ENCODE measurements at places on chromosomes 12 and 14.

DNA sequence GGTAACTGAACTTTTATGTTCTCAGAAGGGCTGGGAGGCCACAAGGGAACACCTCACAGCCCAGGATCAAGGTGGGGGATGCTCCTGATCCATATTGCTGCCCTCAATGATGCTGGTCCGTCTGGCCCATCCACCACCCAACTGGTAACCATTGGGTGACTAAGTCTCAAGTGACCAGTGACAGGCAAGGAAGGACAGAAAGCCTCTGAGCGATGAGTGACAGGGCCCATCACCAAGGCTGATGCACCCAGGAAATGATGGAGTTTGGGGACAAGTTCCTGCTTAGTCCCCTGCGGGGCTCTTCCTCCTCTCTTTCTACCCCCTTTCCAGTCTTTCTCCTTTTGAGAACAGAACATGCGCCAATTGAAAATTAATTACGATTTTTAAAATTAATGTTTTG lies 2.6 kb upstream of the MMP19 start:
- DNase-seq, result no peak

GRCh38 chr12:27009881-27010301 lies 4.3 kb downstream of the TM7SF3 start:
- no peak for DNase-seq

GRCh38 chr12:101570047-101570446 lies 24.7 kb upstream of the MYBPC1 start:
- DNase-seq, result no peak

- DNase-seq, result no peak
Observed at GRCh38 chr12:71124835-71125460, 32.9 kb downstream of the TSPAN8 start.

DNA sequence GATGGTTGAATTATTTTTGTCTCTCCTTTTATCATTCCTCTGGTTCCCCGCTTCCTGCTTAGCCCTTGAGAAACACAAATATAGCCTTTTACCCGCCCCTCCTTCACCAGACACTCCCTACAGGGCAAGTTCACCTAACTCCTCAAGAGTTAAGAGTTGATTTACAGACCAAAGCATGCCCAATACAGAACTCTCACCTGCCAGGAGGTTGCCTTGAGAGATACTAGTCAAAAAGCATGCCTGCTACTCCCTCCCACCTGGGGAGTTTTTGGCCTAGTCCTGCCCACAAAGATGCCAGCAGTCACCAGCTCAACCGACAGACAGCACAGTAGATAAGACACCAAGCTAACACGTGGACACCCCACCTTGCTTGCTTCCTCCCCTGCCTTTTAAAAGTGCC lies 11.2 kb downstream of the LGMN start:
- no peak for DNase-seq

GRCh38 chr12:52197371-52198231 lies 5.8 kb upstream of the KRT80 start:
- DNase-seq, result no peak

DNA sequence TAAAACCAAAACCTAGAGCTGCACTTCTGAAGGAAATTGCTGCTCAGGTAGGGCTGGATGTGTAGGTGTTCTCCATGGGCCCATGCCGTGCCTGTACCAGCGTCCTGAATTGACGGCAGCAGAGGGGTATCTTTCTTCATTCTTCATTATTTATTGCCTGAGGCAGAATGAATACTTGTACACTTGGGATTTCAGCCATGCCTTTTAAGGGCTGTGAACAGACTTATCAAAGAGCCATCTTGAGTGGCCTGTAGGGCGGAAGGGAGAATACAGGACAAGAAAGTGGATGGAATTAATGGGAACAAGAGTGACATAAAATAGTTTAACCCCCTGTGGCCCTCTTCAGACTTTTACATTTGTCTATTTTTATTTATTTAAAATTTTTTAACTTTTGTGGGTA lies 61.4 kb downstream of the RASSF3 start:
- DNase-seq, result no peak

GRCh38 chr14:99777951-99778350 lies 15.3 kb upstream of the EML1 start:
- no peak for DNase-seq

DNA sequence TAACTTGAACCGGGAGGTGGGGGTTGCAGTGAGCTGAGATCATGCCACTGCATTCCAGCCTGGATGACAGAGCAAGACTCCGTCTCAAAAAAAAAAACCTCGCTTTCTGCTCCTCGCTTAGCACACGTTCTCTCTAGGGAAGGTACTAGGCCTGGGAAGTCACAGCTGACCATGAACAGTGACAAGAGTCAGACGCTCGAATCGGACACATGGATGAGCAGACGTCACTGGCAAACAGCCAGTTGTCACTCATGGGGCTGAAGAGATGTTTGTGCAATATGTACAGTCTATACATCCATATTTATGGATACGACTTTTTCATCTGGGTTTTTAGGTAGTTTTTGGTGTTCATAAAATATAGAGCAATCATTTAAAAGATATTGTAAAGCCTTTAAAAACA lies 19.4 kb downstream of the TCHP start:
- DNase-seq, result no peak

DNA sequence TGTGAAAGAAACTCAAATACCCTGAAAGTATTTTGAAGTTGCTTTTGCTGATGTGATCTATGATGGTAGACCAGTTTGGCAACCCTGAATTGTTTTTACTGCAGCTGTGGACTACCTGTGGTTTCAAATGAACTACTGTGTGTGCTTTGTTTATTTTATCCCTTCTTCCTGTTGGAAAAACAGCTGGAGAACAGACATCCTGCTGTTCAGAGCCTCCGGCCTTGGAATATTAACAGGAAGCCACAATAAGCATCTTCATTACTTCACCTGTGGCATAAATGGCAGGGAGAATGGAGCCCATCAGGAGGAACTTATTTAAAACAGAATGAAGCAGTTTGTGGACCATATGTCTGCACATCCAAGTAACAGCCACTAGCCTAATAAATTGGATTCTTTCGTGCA lies 104.8 kb downstream of the DUSP6 start:
- no peak for DNase-seq

DNA sequence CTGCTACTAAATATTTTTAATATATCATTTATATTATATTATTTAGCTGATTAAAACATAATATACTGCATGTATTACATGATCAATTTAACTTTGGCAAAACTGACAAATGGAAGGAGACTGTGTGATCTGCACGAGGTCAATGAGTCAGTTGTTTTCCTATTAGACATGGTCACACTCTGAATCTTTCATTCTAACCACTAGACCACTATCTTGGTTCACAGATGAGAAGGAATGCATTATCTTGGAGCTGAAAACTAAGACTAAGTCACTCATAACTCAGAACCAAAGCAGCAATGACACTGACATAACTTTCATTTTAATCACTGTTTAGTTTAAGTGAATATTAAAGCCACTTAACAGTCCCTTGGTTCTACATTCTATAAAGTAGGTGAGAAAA lies 37.4 kb downstream of the GNPTAB start:
- DNase-seq, result no peak

- no peak for DNase-seq
Observed at GRCh38 chr12:49084438-49084837, 10.2 kb downstream of the DHH start.

DNA sequence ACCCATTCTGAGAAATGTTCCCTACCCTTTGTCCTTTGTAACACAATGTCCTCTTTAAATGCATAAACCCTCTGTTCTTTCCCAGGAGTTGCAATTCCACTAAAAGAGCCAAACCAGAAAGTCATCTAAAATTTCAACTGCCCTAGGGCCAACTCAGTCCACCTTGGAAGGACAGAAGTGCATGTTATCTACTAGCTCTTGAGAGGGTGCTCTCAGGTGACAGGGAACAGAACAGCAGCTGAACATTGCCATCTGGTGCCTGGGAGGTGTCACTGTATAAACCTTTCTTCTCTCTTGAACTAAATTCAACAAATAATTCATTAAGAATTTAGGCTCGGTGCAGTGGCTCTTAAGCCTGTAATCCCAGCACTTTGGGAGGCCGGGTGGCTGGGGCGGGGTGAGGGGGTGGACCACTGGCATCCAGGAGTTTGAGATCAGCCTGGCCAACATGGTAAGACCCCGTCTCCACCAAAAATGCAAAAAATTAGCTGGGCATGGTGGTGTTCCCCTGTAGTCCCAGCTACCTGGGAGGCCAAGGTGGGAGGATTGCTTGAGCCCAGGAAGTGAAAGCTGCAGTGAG lies 10.3 kb upstream of the FERMT2 start:
- peak; percentile 53 for DNase-seq

- no peak for DNase-seq
Observed at GRCh38 chr14:98301681-98302080, 970.3 kb downstream of the BCL11B start.

- DNase-seq, result no peak
Observed at GRCh38 chr12:32488132-32488531, 88.8 kb downstream of the FGD4 start.

DNA sequence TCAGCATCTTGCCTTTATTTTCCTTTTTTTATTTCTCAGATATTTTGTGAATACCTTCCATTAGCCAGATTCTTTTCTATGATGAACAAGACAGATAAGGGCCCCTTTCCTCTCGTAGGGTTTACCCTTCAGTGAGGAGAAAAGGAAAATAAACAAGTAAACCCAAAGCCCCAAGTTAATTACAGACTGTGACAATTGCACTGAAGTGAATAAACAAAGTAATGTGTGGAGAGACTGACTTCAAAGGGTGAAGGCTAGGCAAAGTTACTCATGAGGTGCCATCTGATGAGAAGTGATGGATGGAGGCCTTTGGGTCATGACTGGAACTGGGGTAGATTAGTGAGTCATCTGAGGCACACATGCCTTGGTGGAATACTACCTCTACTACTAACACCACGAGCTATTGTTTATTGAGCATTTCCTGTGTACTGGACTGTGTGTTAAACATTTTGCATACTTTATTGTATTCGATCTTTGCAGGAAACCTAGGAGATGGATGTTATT lies 143.4 kb upstream of the PRICKLE1 start:
- DNase-seq, result no peak

DNA sequence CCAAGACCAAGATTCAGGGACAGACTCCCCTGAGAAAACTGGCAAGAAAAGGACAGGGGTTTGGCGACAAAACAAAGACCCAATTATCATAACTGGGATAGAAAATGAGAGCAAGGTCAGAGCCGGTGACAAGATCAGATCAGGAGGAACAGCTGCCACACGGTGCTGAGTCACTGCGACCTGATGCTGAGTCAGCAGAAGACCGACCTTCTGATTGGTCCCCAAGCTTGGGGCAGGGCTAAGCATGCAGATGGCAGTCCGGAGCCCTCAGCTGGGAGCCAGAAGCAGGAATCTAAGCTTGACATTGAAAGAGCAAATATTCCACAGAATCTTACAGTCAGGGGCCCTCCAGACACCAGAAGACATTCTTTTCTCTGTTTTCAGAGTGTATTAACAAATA lies 19.1 kb upstream of the ARMH4 start:
- no peak for DNase-seq

- DNase-seq, result no peak
Observed at GRCh38 chr12:2013086-2013485, 8.8 kb upstream of the DCP1B start.

- no peak for DNase-seq
Observed at GRCh38 chr14:66603945-66604344, 96.0 kb downstream of the GPHN start.

GRCh38 chr12:113831016-113831415 lies 135.1 kb downstream of the RBM19 start:
- no peak for DNase-seq

- DNase-seq, result no peak
Observed at GRCh38 chr12:10101648-10102220, 2.9 kb upstream of the CLEC1A start.

DNA sequence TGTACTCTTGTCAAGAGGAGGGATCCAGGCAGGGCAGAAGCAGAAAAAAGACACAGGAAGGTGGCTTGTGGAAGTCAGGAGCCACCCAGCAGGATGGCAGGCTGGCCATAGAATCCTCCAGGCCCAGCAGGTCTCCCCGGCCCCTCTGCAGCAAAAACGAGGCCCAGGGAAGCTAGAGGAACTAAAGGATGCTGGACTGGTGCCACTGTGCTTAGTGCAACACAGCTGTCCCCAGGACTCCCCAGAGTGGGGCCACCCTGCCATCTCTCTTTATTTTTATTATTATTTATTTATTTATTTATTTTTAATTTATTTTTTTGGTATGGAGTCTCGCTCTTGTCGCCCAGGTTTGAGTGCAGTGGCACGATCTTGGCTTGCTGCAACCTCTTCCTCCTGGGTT lies 54.1 kb downstream of the PITPNM2 start:
- DNase-seq, result no peak

GRCh38 chr12:104689635-104690034 lies 232.9 kb downstream of the CHST11 start:
- DNase-seq, result no peak

GRCh38 chr12:43762596-43762995 lies 3.8 kb downstream of the IRAK4 start:
- no peak for DNase-seq

GRCh38 chr12:497501-498160 lies 37.9 kb downstream of the B4GALNT3 start:
- DNase-seq, result no peak

Data from activated gamma-delta T cell treated with Interleukin-2 at 50 U/mL for 16 hours (primary cell).